ENCODE measurements at places on chromosomes 4 and X.

- DNase-seq: no peak
These were observed 156.9 kb downstream of the NKX6-1 start for GRCh38 chr4:84342161-84342560.

GRCh38 chr4:165312506-165312905, 15.0 kb upstream of the MSMO1 start:
- DNase-seq: no peak

DNA sequence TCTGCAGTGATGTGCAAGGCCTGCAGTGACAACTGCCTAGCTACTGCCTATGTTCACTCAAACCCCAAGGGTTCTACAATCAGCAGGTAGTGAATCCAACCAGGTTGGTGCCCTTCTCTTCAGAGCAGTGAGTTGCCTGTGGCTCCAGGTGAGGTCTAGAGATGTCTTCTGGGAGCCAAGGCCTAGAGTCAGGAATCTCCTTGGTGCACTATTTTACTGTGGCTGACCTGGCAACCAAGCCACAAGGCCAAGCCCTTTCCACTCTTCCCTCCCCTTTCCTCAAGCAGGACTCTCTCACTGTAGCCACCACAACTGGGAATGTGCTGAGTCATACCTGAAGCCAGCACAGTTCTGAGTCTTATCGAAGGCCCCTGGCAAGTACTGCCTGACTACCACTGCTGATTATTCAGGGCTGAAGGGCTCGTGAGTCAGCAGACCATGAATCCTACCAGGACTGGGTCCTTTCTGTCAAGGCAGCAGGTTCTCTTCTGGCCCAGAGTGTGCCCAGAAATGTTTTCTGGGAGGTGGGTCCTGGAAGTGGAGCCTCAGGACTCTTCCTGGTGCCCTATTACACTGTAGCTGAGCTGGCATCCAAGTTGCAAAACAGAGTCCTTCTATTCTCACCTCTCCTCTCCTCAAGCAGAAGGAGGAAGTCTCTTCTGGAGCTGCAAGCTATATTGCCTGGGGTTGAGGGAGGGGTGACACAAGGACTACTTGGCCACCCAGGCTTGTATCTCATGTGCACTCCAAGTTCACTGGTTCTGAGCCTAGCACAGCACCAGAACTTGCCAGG, 111.6 kb downstream of the BTC start:
- no peak for DNase-seq

GRCh38 chr4:155946486-155946885, 7.2 kb downstream of the CTSO start:
- no peak for DNase-seq

DNA sequence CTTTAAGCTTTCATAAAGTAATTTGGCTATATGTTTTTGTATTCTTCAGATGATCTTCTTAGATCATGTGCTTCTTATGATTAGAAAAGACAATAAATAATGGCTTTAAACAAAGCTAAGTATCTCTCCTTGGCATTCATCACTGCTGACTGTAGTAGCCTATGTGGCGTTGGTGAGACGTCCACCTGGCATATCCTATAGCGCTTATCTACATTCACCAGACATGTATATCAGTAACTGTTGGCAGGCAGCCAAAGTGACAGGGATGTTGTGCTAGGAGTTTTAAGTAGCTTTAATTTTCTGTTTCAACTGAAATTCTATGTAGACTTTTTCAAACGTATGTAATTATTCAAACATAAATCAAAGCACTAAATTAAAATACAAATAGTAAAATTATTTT, 276.4 kb downstream of the IL15 start:
- no peak for DNase-seq

GRCh38 chr4:41758884-41759283, 10.4 kb upstream of the PHOX2B start:
- no peak for DNase-seq

GRCh38 chrX:15672881-15673280, 8.3 kb upstream of the CLTRN start:
- no peak for DNase-seq

DNA sequence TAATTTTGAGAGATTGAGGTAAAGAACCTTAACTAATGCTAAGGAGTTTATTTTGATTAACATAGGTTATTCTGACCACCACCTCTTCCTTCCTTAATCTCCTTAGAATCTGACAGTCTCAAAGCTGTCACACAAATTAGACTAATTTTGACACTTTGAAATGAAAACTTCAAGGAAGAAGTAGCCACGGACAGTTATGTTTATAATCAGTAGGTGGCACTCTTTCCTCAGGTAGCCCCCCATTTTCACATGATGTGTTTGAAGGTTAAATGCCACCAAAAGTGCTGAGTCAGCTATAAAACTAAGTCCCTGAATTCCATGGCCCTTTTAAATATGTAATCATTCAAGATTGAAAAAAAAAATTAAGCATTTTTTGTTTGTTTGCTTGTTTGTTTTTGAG, 22.4 kb downstream of the TMEM33 start:
- no peak for DNase-seq

GRCh38 chr4:56828784-56829535, 7.5 kb upstream of the SPINK2 start:
- DNase-seq: no peak

- no peak for DNase-seq
These were observed 65.5 kb upstream of the HGFAC start for GRCh38 chr4:3376266-3376665.

DNA sequence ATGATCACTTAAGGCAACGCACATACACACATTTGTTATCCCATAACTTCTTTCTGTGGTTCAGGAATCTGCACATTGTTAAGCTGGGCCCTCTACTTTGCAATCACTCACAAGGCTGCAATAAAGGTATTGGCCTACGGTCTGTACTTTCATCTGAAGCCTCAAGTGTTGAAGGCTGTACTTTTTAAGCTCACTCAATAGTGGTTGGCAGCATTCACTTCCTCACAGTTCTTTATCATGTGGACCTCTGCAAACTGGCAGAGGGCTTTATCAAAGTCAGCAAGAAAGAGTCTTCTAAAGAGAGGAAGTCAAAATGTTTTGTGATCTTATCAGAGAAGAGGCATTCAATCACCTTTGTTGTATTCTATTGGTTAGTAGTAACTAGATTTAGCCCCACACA, 301.4 kb upstream of the EPHA5 start:
- DNase-seq: no peak

DNA sequence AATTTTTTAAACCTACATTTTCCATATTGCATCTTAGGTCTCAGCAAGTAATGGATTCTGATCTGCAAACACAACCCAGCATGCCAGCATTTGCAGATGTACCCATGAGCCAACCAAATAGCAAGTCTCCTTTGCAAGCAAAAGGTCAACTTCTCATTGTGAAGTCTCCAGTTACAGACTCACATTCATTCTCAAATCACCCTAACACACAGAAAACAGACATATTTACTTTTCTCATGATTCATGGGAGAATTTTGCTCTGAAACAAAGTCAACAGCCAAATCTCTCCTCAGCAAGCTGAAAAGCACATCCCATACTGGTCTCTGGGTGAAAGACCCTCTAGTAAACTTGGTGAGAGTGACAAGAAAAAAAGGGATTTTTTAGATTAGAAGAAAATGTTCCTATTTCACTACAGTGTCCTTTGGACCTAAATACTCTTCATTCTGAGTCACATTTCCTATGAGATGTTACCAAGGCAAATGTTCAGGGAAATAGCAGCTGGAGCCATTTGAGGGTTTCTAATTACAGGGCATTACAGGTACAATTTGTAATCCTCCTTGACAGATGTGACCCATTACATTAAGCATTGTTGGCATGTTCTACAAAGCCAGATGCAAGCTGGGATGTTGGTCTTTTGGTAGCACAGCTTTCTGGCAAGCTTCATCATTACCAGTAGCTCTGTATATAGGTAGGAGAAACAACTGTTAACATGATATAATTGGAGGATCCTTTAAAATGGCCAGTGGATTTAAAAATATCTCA, 383.3 kb downstream of the SMARCA1 start:
- no peak for DNase-seq

DNA sequence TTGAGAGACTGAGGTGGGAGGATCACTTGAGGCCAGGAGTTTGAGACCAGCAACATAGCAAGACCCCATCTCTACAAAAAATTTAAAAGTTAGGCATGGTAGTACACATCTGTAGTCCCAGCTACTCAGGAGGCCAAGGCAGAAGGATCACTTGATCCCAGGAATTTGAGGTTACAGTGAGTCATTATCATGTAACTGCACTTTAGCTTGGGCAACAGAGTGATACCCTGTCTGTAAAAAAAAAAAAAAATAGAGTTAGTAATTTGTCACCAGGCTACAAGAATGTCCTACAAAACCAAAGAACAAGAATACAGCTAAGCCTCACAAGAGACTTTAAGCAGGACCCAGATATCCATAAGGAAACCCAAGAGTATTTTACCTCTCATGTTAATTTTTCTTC, 27.0 kb upstream of the RAB28 start:
- no peak for DNase-seq

GRCh38 chr4:20254511-20255250, 3.0 kb downstream of the SLIT2 start:
- peak; percentile 68 for DNase-seq

DNA sequence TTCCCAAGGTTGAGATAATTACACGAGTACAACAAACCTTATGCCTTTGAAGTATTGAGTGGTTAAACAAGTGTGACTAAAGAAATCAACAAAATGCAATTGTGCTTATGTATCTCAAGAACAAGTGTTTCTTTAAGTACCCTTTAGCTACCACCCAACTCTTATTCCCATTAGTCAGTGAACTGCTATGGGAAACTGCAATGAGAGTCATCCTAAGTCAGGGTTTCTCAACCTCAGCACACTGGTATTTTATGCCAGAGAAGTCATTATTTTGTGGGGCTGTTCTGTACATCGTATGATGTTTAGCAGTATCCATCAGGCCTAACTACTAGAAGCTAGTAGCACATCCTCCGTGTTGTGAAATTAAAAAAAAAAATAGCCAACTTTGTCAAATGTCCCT, 549.1 kb upstream of the BOD1L1 start:
- no peak for DNase-seq

DNA sequence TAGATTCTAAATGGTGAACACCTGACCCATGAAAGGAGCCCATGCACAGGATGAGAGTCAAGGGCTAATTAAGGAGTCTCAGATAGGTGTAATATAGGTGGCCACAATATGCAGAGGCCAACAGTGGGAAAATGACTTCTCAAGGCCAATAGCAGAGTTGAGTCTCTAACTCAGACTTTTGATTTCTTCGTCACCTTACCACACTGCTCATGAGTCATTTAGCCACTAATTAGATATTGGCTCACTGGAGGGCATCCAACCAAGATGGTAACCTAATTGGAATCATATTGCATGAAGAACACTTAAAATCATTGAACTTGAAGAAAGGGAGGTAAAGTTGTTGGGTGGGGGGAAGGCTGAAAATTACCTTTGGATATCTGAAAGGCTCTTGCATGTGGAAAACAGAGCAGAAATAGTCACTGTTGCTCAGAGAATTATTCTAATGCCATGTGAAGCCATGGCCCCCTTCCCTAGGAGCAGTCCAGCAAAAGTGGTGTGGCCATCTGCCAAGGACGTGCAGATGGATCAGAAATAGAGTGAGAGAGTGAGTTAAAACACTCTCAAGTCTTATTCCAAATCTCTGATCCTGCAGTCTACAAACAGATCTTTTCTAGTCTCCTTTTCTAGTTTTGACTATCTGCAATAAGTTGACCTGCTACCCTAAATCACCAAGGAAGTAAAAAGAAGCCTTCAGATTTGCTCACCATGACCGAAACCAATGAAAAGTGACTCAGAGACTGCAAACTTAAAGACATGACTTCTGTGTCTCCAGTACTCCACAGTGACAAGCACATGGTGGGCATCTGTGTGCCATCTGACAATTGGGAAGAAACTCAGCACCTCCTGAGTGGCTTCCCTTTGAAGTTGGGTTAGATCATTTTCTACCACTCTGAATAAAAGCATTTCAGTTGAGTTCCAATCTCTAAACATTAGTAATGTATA, 93.9 kb upstream of the C1QTNF7 start:
- no peak for DNase-seq

- DNase-seq: no peak
These were observed 294.0 kb downstream of the CAMK2D start for GRCh38 chr4:113467581-113467980.

GRCh38 chr4:156734965-156735895, 236.4 kb downstream of the PDGFC start:
- no peak for DNase-seq

DNA sequence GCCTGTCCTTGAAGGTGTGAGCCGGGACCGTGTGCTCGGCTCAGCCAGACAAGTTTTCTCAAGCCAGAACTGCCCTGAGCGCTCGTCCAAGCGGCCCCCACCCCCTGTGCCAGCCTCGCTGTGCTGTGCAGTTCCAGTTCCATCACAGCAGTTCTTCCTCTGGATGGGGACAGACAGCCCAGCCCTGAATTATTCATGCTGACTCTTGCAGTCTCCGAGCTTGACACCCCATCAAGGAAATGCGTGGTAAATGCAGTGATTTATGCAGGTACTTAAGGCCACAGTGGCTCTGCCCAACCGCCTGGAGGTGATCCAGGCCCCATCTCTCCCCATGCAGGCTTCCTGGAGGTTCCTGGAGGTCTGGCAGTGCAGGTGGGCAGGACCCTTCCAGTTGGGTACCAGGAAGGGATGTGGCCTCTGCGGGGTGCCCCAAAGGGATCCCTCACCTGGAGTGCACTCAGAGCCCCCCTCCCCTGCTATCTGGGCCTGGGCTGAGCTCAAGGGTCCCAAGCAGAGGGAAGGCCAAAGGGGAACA, 44.8 kb upstream of the HMX1 start:
- DNase-seq: no peak

DNA sequence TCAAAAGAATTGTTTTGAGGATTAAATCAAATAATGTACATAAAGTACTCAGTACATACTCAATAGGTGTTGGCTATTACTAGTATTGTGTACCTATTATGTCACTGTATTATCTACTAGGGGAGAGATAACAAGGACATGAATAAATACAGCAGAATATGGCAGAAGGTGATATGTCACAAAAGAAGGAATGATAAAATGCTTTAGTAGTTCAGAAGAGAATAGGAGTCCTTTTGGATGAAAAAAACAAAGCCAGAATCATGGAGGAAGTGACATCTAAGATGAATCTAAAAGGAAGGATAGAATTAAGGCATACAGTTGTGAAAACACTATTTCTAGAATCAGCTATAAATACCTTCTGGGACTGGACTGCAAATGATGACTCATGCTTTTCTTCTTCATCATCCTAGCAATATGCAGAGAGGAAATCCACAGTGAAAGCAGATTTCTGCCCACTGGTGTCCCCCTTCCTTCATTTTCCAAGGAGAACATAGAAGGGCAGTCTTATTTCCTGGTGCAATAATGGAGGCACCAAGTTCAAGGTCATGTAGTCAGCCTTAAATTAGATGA, 98.7 kb downstream of the GLUD2 start:
- DNase-seq: no peak

DNA sequence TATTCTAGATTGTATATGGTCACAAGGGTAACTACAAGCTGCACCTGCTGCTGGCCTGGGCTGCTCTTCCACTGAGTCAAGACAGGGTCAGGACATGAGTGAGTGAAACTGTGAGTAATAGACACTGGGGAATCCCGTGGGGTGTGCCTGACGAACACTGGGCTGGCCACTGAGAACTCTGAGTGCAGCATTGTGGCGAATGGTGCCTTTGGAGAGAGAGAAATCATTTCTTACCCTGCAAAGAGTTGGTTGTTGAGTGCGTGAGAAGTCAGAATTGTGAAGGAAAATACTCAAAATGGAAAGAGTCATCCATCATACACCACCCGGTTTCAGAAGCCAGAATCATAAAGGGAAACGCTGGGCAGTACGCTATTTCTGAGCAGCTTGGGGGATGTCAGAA, 43.1 kb upstream of the LSM6 start:
- no peak for DNase-seq

Data from ecto neural progenitor cell (in vitro differentiated cells).